ENCODE measurements at places on chromosomes 5 and 9.

DNA sequence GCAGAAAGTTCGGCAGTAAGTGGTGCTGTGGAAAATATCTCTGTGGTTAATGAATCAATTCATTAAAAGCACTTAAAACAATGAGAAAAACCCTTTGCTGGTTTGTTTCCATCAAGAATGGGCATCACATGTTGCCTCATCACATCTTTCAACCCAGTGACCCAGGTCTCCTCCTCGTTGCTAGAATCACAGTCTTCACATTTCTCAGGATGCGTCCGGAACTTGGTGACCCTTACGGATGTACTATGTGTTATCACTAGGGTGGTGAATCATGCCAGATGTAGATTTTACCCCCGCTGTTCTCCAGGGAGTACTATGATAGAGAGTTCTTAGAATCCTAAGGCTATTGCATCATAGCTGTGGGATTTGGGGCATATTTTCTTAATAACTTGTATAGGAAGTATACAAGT lies 217.9 kb upstream of the KLF4 start:
- DNase-seq: no peak

DNA sequence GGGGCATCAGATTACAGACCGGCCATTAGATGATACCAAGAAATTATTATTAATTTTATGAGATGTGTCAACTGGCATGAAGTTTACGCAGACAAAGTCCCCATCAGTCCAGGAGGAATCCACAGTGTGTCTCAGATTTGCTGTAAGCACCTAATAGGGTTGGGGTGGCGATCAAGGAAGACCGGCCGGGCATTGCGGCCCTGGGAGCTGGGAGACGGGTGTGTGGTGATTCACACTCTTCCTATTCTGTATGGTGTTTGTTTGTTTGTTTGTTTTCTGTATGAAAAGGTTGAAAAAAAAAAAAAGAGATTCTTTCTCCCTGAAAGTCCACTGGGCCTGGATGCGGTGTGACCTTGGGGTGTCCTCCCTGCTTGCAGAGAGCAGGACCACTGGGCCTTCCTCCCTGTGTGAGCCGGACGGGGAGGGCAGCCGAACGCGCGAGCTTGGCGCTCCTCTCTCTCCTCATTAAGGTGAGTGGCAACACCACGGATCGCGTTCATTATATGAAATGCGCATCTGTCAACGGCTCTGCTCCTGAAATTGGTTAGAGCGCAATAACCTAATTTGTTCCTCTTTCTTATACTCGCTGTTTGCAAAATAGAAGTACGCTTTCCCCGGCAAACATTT lies 15.1 kb downstream of the RASGEF1C start:
- DNase-seq: no peak

DNA sequence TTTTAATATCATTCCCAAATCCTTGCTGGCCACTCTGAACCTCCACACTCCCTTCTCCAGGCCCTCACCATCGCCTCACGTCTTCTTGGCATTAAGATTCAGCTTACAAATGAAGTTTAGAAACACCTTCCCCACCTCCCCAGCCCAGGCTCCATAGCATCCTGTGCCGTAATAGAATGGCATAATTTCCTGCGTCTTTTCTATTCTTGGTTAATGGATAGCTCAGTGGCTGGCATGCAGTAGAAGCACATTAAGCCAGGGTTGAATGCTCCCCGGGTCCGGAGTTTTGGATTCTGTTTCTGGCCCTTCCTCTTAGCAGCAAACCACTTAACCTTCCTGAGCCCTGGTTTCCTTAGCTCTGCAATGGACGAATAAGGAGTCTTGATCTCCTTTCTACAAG lies 13.8 kb downstream of the WWC1 start:
- DNase-seq: no peak

GRCh38 chr5:9774472-9775079 lies 144.4 kb upstream of the TAS2R1 start:
- no peak for DNase-seq

- peak; percentile 68 for DNase-seq
Measured at GRCh38 chr5:112419986-112420864, 1.1 kb upstream of the EPB41L4A start.

DNA sequence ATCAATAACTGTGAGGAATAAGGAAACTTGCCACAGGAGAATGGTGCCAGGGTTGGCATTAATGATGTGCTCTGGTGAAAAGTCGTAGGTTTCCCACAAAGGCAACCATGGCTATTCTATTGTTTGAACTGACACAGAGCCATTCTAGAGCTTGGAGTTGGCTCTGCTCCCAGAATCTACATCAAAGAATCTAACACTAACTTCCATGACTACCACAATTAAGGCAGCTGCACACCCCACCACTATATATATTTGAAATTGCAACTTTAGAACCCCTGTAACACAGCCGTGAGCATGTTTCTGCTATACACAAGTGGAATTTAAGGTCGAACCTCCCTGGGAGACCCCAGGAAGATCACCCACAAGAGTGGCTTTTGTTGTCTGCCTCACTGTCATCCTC lies 89.7 kb upstream of the CCDC152 start:
- DNase-seq: no peak

All from tibial nerve (tissue), 4 donors.